ENCODE measurements at places on chromosomes 13 and 19.

GRCh38 chr13:111242585-111242984 lies 77.9 kb upstream of the TEX29 start:
- DNase-seq, result no peak

GRCh38 chr13:35501661-35502235 lies 25.3 kb upstream of the MAB21L1 start:
- no peak for DNase-seq

DNA sequence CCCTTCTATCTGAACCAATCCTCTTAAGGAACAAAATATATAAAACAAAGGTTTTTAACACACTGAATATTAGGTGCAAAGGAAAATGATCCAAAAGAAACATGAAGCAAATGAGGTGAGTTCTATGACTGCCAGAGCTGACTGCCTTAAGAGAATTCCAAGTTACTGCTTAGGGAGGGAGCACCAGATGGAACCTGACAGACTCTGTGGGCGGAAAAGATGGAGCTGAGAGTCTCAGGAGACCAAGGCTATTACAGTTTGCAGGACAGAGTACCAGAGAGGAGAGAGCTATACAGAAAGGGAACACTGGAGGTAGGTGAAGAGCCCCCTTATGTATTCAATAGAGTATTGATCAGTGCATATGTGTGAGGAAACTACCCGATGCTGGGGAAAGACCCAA lies 87.2 kb downstream of the B3GLCT start:
- no peak for DNase-seq

- no peak for DNase-seq
Observed at GRCh38 chr19:11203194-11204075, 6.1 kb upstream of the KANK2 start.

- no peak for DNase-seq
Observed at GRCh38 chr19:43332058-43332922, 21.2 kb upstream of the CD177 start.

- DNase-seq, result no peak
Observed at GRCh38 chr19:54461613-54462012, 2.0 kb downstream of the LENG9 start.

GRCh38 chr13:45541806-45542205 lies 73.7 kb downstream of the ERICH6B start:
- no peak for DNase-seq

DNA sequence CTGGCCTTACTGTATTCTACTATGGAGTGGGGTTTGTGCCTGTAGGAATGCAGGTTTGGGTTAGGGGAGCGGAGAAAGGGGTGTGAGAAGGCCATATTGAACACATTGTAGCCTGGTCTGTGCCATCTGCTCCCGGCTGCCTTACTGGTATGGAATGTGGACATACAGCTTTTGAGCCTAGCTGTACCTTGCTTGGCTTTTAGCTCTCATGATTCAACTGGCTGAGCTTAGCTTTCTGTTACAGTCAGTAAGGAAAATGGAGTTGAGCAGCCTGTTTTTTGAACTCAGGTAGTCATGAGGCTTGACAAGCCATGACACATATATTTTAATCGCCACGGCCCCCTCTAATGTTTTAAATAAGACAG lies 41.6 kb downstream of the ARHGAP35 start:
- DNase-seq, result no peak

GRCh38 chr13:84137292-84137691 lies 255.0 kb upstream of the SLITRK1 start:
- no peak for DNase-seq

DNA sequence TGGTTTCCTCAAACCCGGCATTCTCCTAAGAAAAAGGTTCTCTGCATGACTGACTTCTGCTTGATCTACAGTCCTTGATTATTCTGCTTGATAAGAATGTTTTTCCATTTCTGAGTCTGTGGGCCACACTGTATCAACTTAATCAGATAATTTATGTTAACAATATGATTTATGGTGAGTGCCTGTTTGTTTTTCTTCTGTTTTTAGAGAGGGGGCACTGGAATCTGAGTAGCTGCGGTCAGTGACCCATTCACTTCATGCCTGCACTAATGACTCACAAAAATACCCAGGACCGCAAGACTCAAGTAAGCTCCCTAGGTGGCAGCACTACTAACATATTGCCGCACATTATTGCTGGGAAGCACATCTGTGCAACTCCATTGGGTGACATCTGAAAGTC lies 542.3 kb upstream of the ATXN8OS start:
- no peak for DNase-seq

DNA sequence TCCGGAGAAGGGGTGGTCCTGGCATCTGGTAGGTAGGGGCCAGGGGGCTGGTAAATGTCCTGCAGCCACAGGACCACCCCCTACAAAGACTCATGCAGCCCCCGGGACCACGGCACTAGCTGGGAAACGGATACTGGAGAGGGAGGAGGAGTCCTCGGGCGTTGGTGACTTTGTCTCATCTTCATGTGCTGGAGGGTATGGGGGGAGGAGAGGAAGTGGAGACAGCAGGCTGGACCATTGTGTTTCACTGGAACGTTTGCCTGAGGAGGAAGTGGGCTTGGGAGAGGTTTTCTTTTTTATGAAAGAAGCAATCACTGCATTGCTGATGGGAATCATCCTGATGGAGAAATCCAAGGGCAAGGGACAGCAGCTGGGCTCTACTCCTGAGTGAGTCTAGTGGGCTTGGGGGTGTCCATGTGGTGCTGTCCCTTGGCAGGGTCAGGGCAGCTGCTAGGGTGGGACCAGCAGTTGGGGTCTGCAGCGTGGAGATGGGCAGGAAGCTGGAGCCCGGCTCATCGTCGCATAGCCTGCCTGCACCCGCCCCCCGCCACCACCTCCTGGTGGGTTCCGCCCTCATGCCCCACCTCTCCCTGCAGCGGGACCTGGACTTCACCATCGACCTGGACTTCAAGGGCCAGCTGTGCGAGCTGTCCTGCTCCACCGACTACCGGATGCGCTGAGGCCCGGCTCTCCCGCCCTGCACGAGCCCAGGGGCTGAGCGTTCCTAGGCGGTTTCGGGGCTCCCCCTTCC lies 1.7 kb upstream of the ADM5 start:
- DNase-seq, result no peak

GRCh38 chr13:74153316-74153715 lies 19.1 kb upstream of the KLF12 start:
- DNase-seq, result no peak

DNA sequence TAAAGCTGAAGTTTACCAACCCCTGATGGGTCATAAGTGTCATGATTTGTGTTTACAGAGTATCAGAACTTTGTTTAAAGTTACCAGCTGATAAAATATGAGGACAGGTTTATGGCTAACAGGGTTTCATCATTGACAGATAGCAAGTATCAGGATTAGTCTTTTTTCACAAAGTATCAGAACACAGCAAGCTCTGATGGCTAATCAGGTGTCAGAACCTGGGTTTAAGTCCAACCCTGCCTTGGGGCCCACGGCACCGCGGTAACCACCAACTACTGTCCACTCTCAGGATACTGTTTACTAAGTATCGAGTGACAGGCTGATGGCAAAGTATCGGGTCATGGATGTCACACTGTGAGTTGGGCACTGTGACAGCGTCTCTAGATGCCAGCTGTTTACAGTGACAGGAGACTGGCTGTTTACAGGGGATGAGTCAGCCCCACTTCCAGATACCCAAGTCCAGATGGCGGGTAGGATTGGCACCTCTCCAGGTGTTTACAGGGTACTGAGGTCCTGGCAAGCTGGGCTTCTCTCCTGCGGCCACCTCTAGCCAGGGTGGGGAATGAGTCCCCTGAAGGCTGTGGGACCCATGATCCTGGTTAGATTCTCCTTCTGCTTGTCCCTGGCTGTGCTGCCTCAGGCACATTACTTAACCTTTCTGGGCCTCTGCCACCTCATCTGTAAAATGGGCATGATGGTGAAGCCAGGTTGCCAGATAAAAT lies 21.8 kb downstream of the ARRDC2 start:
- DNase-seq, result peak; percentile 35

DNA sequence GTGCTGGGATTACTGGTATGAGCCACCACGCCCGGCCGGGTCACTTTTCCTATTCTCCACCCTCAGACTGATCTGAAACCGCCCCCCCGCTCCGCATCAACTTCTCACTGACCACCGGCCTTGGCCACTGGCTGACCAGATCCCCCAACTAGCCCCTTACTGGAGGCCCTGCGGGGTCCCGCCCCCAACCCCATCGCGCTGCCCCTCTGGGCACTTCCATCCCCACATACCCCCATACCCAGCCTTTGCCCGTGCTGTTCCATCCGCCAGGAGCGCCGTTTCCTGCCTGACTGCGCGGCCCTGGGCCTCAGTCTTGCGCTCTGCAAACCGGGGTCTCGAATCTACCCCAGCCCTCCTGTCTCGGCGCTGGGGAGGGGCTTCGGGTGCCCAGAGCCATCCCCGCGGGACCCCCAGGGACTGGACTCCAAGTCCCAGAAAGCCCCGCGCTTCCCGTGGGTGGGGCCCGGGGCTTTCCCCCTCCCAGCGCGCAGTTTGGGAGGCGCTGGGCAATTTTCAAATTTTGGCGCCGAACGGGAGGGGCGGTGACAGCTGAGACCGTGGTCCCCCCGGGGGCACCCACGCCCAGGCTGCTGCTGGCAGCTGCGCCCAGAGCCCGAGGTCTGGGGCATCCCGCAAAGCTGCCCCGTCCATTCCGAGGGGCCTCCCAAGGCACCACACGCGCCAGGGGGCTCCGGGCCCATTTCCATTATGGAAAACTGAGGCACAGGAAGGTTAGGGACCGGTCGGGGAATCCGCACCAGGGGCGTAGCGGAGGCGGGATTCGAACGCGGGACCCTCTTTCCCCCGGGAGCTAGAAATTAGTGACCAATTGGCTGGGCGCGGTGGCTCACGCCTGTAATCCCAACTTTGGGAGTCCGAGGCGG lies 5.2 kb upstream of the LMNB2 start:
- peak; percentile 60 for DNase-seq

GRCh38 chr19:13053761-13054625 lies 48.7 kb downstream of the LYL1 start:
- no peak for DNase-seq

- no peak for DNase-seq
Observed at GRCh38 chr19:45161738-45162607, 1.2 kb upstream of the NKPD1 start.

GRCh38 chr19:1238369-1239303 lies 831 bp upstream of the CBARP start:
- no peak for DNase-seq

- no peak for DNase-seq
Observed at GRCh38 chr13:40236566-40237168, 429.8 kb downstream of the FOXO1 start.

- DNase-seq, result no peak
Observed at GRCh38 chr13:49993111-49993510, 3.7 kb upstream of the TRIM13 start.

DNA sequence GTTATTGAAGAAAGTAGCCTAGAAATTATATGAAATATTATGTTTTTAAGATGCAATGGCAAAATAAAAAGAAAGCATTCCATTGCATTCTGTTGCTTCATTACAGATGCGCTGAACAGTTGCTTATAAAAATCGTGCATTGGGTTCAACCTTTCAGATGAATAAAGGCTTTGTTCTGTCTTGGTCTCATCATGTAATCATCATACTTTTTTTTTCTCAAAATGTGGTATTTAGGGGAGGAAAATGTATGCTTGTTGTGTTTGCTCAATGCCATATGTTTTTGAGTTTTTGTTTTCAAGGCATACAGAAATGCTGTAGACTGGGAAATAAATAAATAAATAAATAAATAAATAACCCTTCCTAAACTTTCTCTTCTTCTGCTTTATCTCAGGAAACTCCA lies 1.1 kb upstream of the MBNL2 start:
- no peak for DNase-seq

GRCh38 chr19:29841209-29841558 lies 29.4 kb downstream of the CCNE1 start:
- no peak for DNase-seq

- DNase-seq, result no peak
Observed at GRCh38 chr19:20103091-20103740, 25.4 kb downstream of the ZNF90 start.

DNA sequence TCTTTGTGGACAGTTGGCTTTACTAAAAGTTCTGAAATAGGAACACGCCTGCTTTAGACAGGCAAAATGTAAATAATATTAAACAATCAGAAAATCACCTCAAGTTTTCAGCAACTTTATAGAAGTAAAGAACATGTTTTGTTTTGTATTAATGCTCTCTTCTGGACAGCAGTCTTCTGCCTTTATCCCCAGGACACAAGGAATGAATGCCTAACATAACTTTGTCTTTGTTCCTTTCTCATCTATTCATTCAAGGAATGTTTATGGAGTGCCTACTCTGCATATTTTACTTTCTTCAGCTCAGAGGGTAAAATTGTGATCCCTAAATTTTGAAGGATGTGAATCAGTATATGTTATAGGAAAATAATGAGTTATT lies 325.4 kb downstream of the FOXO1 start:
- DNase-seq, result no peak

GRCh38 chr13:94825507-94825906 lies 113.2 kb upstream of the SOX21 start:
- peak; percentile 11 for DNase-seq

- peak; percentile 39 for DNase-seq
Observed at GRCh38 chr13:43879755-43880181, at the start of gene LACC1. Gene LACC1 (plus strand): TSS chr13:43879904. CDS start chr13:43880986, 1,082 bp downstream.

- no peak for DNase-seq
Observed at GRCh38 chr19:18119013-18119716, 21.6 kb downstream of the MAST3 start.

GRCh38 chr13:104984296-104984818 lies 1551.1 kb downstream of the EFNB2 start:
- DNase-seq, result no peak

GRCh38 chr19:3274942-3275582 lies 50.6 kb downstream of the CELF5 start:
- peak; percentile 5 for DNase-seq

DNA sequence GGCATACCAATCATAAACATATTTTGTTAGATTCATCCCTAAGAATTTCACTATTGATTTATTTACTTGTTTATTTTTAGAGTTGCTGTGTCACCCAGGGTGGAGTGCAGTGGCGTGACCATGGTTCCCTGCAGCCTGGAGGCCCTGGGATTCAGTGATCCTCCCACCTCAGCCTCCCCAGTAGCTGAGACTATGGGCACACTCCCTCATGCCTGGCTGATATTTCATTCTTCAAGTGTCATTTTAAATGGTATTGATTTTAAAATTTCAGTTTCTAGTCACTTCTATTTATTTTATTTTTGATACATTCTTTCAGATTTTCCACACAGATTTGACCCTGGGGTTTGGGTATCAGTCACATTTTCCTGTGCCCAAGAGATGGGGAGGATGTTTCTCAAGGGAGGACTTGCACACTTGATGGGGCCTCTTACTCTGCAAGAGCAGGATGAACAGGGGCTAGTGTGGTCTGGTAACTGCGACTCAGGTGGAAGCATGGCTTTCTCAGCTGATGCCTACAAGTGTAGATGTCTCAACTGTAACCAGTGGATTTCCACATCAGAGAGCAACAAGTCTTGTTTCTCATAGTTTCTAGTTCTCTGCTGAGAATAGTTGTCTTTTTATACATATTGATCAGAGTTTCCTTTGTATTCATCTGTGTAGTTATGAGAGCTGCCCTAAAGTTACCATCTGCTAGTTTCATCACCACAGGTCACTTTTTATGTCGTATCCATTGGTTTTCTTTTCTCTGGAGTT lies 40.2 kb downstream of the CCNE1 start:
- DNase-seq, result no peak
